ENCODE measurements at places on chromosomes 16 and 17.

GRCh38 chr17:10295728-10296343 lies 77.0 kb downstream of the MYH13 start:
- peak; percentile 25 for DNase-seq

- DNase-seq: peak; percentile 41
These were observed 17.1 kb upstream of the CDH3 start for GRCh38 chr16:68627951-68628425.

DNA sequence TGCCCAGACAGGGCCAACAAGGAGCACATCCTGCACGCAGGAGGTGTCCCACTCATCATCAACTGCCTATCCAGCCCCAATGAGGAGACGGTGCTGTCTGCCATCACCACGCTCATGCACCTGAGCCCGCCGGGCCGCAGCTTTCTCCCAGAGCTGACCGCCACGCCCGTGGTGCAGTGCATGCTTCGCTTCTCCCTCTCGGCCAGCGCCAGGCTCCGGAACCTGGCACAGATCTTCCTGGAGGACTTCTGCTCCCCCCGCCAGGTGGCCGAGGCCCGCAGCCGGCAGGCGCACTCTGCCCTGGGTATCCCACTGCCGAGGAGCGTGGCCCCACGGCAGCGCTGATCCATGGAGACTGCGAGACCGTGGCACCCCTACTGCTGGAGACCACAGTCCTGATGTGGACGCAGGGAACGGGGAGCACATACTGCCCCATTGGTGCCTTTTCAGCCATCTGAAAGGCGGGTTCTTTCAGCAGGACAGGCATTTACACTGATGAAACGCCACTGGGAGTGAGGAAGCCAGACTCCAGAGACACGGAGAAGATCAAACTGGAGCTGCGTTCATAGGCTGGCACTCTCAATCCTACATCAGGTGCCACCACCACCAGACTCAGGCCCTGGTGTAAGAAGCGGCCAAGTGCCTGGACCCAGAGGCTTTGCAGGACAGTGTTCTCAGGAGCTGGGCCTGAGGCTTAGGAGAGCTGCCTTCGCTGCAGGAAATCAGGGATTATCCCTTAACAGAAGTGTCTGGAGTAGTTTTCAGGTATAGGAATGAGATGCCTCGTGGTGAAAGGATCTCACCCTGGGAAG lies 2.6 kb downstream of the NT5C start:
- no peak for DNase-seq

GRCh38 chr16:78895681-78896080 lies 704.9 kb downstream of the MAF start:
- DNase-seq: no peak

GRCh38 chr16:11272484-11272883 lies 945 bp downstream of the PRM3 start:
- DNase-seq: no peak

DNA sequence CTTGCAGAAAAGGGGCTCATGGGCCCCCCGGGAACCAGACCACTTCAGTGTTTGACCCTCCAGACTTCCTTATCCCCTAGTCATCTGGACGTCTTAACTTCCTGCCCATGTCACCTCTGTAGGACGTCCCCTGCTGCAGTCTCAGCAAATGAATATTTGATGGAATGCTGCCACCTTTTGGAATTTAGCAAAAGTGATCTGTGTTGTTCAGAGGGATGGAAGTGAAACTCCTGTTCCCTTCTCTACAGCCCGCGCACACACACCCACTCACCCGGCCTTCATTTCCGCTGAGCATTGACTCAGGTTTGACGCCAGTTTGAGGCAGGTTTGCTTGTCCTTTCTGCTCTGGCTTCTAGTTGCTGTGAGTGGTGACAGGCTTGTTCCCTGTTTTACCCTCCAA lies 507.2 kb upstream of the EEF2KMT start:
- no peak for DNase-seq

DNA sequence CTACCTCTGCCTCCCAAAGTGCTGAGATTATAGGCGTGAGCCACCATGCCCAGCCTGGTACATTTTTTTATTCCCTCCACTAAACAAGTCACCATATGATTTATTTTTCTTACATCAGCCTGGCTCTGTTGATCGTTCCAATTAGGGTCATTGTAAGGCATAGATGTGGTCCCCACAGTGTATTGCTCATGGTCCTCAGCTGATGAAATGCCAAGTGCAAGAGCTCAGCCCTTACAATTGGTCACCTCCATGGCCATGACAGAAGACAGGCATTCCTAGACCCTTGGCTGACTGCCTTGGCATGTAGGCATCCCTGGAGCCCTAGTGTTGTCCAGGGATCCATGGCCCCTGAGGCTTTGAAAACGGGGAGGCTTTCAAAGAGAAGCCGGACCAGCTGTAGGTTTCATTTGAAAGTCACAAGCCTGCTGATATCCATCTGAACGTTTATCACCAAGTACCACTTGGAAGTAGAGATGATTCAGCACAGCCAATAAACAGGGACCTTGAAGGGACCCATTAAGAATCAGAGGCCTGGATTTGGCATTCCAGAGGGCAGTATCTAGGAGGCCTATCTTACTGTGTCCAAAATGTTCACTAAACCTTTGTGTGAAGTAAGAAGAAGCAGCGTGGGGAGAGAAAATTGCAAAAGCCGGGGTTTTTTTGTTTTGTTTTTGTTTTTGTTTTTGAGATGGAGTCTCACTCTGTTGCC lies 20.6 kb upstream of the PRKCA start:
- DNase-seq: no peak

GRCh38 chr16:19003935-19004334 lies 20.2 kb downstream of the TMC7 start:
- DNase-seq: no peak

- DNase-seq: no peak
These were observed 121.0 kb upstream of the IRX3 start for GRCh38 chr16:54407596-54407995.

- DNase-seq: peak; percentile 67
These were observed 999 bp downstream of the XYLT1 start for GRCh38 chr16:17469741-17470181.

DNA sequence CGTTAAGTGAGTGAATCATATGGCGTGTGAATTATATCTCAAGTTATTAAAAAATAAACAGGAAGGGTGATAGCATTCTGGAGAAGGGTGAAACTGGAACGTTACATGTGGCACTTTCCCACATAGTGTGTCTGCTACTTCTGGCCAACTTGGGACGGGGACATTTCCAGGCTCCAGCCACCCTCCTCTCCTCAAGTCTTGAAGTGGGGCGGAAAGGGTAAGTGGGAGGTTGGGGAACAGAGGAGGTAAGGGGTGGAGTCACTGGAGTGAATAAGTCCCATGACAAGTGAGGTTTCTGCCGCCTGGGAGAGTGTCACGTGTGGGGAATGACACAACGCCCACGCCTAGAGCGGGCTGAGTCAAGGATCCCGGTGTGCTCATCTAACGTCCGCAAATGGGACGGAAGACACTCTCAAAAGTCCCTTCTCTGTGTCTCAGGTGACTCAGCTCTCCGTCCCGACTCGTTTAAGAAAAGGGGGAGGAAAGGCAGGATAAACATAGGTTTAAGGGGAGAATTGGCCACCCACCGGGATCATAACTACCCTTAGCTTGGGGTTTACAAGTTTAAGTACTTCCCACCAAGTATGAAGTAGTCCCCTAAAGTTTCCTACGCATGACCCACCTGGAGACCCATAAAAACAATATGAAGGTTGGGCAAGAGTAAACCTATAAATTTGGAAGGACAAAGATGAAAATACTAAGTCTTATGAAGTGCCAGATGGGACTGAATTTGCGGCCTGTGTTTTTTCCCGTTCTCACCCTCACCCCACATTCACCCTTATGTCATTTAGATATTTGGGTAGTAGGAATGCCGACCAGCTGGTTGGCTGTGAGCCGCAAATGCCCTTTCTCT lies 1.2 kb upstream of the SPAG9 start:
- DNase-seq: peak; percentile 66

DNA sequence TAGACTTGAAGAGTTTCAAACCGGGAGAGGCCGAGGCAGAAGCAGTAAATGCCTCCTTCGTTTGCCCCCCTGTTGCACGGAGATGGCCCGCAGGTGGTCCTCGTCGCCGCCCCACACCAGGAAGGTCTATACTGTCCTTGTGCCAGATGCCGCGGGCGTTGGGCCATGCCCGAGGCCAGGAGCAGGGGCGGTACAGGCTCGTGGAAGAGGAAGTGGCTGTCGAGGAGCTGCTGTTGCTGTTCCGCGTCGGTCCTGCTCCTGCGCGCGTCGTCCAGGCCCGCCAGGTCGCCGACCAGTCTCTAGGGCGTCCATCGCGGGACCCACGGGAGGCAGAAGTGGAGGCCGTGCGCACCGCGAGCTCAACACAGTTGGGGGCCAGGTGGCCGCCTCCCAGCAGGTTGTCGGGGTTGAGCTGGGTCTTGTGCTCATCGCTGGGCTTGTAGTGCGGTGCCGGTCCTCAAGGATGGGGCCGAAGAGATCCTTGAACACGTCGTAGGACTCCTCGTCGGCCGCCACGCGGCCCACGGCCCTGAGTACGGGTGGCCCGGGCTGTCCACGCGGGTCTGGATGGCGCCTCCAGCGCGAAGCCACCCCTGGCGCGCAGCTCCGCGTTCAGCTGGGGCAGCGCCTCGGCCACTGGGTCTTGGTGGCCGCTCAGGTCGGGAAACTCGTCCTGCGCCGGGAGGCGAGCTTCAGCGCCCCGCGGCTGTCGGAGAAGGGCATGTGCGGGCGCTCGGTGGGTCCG lies 13.1 kb upstream of the C16orf87 start:
- DNase-seq: no peak

DNA sequence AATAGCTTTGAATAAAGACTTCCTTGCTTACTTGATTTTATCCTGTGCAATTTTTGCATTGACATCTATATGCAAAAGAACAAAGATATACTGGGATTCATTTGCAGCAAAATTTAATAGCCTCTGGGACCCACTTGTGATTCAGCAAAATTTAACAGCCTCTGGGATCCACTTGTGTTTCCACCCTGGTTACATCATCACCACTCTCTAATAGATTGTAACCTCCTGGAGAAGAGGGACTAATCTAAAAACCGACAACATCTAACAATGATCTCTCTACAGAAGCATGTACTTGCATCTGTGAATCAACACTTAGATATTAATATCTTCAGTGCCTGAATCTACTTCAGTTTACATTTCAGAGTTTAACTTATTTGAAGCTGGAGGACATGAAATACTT lies 202.0 kb upstream of the CPHXL start:
- no peak for DNase-seq

GRCh38 chr17:55360971-55361370 lies 60.7 kb downstream of the MMD start:
- no peak for DNase-seq

GRCh38 chr17:15023589-15024336 lies 241.4 kb downstream of the PMP22 start:
- DNase-seq: no peak

DNA sequence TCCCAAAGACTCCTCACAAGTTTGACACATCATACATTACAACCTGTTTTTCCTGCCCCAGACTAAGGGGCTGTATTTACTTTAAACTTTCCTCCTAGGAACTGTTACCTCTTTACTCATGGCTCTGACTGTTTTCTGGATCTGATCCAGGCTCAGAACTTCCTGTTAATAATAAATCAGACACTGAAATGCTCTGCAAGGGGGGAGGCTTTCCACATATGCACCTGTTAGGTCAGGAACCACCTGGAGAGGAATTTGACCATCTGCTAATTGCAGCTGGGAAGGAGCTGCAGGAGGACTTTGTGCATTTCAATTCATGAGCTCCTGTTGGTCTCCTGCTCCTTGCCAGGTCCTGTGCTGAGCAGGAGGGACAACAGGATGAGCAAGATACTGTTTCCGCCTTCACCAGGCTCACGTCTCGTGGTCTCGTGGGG lies 476.9 kb upstream of the CDH5 start:
- no peak for DNase-seq

DNA sequence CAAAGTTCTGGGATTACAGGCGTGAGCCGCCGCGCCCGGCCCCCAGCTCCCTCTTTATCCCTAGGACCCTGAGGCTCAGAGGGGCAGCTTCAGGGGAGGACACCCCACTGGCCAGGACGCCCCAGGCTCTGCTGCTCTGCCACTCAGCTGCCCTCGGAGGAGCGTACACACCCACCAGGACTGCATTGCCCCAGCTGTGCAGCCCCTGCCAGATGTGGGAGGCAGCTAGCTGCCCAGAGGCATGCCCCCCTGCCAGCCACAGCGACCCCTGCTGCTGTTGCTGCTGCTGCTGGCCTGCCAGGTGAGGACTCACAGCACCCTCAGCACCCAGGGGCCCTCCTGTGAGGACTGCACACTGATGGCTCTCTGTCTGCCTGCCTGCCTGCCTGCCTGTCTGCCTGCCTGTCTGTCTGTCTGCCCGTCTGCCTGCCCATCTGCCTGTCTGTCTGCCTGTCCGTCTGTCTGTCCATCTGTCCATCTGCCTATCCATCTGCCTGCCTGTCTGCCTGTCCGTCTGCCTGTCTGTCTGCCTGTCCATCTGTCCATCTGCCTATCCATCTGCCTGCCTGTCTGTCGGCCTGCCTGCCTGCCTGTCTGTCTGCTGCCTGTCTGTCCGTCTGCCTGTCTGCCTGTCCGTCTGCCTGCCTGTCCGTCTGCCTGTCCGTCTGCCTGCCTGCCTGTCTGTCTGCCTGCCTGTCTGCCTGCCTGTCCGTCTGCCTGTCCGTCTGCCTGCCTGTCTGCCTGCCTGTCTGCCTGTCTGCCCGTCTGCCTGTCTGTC lies 5.0 kb downstream of the GCGR start:
- DNase-seq: no peak

- no peak for DNase-seq
These were observed 6.2 kb downstream of the BRCA1 start for GRCh38 chr17:43118679-43119615.

DNA sequence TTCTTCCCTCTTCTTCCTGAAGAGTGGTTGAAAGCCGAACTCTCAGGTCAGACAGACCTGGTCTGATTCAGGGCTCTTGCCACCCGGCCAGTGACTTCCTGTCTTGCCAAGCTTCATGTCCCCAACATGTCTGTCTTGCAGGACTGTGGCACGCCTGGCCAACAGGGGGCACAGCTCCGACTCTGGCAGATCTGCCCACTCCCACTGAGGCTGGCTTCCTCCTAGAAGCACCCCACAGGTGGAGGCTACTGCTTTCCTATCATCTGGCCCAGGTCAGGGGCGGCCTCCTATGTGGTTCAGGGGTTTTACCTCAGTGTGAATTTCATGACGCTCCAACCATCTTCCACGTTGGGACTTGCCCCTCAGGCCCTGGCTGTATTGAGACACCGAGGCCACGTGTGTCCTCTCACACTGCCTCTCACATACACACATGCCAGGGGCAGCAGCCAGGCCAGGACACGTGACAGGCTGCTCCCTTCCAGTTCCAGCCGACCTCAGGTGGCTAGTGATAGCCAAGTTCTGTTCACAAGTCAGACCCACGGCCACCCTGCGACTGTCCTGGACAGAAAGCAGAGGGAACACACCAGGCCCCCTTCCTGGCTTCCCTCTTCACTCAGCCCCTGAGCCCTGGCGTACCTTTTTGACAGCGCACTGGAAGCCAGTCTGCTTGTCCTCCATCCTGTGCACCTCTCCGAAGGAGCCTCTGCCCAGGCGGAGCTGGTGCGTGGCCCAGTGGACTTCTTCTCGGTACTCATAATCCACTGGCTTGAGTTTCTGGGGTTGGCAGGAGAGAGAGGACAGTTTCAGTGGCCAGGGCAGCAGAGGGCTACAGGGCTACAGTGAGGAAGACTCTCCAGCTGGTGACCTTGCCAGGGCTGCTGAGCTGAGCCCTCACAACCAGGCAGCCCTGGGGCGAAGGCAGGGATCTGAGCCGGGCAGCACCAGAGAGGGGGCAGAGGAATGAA lies 22.6 kb upstream of the SPATA32 start:
- DNase-seq: no peak

All from retina (tissue), 1 donor.